ENCODE measurements at places on chromosomes 1 and 21.

DNA sequence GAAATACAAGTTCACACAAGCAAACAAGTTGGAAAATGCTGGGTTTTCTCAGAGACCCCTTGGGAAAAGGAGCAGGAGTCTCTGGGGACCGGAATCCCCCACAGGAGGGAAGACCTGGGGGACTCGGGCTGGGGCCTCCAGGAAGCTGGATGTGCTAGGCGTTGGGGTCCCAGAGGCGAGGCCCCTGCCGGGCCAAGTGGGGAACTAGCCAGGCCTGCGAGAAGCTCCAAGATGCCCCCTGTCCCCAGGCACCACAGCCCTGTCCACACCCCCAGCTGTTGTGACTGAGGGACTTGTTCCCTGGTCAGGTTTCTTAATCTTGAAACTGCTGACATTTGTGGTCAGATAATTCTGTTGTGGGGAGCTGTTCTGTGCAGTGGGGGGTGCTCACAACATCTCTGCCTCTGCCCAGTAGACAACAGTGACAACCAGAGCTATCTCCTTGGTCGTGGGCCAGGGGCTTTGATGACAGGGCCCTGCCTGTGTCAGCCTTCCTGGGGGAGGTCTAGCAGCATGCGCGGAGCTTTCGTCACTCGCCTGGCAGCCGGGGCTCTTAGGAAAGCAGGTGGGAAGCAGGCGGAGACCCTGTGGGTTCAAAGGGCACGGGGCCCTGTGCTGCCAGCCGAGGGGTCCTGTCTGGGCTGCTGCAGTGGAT is 126.4 kb upstream of the ARHGEF16 start:
- no peak for DNase-seq

- DNase-seq: no peak
Observed at GRCh38 chr21:46328151-46328550, 4.2 kb downstream of the PCNT start.

DNA sequence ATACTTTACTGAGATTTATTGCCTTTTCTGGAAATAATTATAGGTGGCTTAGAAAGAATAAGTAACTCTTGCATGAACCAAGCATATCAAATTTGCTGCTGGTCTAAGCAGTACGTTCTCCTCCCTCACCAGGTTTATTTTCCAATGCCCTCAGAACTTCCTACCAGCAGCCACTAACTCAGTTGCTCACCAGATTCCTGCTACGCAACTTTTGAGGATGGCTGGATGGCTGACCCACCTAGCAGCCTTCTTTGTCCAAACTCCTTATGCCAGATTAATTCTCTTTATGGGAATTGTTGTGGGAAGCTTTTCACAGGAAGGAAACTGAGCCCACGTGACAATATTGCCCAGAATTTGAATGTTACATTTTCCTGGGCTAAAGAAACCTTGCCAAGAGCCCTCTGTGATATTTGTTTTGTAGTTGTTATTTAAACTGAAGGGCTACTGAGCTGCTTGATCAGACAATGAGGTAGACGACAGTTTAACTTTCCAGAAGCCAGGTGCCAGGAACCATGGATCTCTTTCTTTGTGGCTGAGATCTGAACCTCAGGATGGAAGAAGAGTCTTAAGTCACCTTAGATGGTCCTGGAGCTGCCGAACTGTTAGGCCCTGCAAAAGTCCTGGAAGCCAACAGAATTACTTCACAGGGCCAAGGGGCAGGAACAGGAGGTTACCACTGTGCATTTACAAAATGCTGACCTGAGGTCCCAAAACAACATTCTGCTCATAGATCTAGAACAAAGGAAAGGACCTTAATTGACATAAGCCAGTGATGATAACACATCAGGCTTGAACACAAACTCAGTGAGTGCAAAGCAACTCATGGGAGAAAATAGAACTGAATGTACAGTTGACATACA is 85.5 kb upstream of the ATP1A1 start:
- no peak for DNase-seq

- DNase-seq: no peak
Observed at GRCh38 chr1:183379951-183380350, 38.2 kb downstream of the NMNAT2 start.

DNA sequence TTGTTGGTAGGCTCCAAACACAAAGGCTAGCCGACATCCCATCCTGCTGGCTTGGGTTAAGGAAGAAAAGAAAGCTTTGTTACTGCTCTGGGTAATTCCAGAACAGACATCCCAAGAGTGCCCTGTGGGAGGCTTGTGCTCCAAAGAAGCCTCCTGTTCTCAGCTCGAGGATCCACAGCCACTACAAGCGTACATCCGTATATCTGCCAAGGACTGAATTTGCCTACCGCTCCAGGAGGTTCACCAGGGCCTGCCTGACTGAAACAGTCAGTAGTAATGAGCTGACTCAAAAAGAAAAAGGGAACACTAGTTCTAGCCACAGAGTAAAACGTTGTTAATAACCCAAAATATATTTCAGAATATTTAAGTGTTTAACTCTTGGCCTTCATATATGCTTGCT is 24.8 kb upstream of the MUTYH start:
- DNase-seq: peak; percentile 23

- no peak for DNase-seq
Observed at GRCh38 chr1:182723200-182723599, 38.8 kb upstream of the RGS8 start.

GRCh38 chr1:209505044-209505443 is 78.5 kb upstream of the CAMK1G start:
- no peak for DNase-seq

- DNase-seq: no peak
Observed at GRCh38 chr1:246157516-246157915, 349.6 kb downstream of the SMYD3 start.

DNA sequence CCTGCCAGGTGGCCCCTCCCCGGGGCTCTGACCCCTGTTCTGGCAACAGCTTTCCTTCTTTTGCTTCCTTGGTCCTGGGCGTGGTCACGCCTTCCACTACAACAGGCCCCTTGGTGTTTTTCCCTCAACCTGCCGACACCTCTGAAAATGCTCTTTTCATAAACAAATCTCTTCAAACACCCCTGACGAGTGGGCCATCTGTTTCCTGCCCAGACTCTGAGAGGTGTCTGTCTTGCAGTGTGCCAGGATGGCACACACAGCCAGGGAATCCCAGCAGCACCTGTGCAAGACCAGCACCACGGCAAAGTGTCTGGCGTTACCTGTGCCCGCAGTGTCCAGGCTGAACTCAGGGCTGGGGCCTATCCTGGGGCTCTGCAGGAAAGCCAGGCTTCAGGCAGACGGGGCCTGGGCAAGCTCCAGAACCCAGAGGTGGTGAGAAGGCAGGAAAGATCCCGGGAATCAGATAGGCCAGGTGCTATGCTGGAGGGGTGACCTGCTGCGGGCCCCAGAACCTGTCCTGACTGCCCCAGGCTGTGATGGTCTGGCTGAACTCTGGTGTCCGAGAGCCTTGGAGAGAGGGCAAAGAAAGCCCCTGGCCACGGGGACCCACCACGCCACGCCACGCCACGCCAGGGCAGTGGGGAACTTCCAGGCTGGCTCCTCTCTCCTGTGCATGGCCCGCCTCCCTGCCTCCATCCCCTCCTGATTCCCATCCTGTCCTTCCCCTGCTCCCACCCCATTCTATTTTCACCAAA is 88.9 kb downstream of the SIK1 start:
- DNase-seq: peak; percentile 75

DNA sequence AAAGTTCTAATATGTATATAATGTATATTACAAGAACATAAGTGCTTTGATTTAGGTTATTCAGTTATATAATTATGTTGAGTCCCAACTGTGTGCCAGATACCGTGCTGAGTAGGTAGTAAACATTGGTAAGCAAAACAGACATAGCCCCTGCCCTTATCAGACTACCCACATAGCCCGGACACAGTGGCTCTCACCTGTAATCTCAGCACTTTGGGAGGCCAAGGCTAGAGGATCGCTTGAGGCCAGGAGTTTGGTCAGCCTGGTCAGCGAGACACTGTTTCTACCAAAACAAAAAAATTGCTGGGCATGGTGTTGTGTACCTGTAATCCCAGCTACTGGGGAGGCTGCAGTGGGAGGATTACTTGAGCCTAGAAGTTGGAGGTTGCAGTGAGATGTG is 30.7 kb downstream of the RNF11 start:
- DNase-seq: no peak

DNA sequence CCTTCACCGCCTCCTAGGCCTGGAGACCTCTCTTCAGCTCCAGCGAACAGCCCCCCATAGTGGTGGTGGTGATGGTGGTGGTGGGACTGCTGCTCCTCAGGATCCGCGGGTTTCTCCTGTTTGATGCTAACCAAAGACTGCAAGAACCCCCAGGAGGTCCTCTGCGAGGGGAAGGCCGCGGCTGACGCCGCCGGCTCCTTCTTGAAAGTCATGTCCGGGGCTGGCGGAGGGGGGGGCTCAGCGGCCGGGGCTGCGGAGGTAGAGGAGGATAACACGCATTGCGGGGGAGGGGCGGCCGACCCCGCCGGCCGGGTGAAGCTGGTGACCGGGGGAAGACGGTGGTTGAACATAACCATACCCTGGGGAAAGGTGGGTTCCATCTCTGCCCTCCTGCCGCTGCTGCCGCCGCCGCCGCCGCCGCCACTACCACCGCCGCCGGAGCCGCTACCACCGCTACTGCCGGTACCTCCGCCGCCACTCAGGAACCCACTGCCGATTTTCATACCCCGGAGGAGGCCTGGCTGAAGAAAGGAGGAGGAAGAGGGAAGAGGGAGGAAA is 554 bp downstream of the ZNF281 start:
- DNase-seq: peak; percentile 64

DNA sequence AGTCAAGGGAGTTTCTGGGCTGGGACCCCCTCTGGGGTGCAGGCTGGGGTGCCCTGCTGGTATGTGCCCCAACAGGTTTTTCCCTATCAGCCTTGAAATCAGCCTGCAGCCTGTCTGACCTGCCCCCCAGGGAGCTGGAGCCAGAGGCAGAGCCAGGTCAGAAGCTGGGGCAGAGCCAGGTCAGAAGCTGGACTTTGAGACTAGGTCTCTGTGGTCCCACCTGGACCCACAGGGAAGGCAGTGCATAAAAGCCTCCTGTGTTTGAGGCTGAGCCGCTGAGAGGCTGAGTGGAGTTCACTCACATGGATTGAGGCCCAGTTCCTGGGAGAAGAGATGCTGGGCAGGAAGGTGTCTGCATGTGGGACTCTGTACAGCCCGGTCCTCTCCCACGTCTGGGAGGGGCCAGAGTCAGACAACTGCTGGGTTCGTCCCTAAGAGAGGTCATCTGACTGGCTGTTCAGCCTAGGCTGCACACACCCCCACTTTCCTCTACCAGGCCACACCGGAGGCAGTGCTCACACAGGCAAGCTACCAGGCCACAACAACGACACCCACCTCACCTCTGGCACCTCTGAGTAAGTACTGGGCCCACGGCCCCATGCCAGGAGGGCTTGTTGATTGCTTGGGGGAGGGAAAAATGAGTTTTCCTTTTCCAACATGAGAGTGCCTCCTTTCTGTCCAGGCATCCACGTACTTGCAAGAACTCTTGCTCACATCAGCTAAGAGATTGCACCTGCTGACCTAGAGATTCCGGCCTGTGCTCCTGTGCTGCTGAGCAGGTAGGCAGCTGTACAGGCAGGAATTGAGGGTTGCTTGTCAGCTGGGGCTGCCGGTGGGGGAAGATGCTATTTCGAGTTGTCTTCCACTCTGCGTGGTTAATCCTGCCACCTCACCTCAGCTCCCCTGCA is at the start of gene ANXA9:
Gene ANXA9, plus strand, starts transcription at position 488 of the 908 bp plus-strand sequence. CDS start 814 bp downstream, outside the sequence.
- DNase-seq: no peak

- DNase-seq: no peak
Observed at GRCh38 chr1:150362721-150363425, 1.1 kb upstream of the RPRD2 start.

DNA sequence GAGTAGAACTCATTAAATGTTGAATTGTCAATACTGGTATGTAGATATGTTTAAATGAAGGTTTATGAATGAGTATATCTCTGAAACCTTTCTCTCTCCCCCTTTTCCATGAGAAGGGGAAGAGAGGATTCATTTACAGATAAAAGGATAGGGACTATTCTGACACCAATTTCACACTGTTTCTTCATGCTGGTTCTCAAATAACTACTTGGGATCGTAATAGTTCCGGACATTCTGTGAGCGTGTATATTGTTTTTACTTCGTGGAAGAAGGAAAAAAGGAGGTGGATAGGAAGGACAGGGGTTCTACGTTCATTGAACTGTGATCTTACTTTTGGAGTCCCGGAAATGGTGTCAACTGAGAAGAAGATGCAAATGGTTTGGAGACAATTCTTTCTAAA is 284.2 kb downstream of the GRIK1 start:
- DNase-seq: no peak

- no peak for DNase-seq
Observed at GRCh38 chr1:15684042-15684461, at the start of gene PLEKHM2. Gene PLEKHM2, plus strand, starts transcription at chr1:15684320. Its CDS starts 239 bp downstream, at chr1:15684559.

- no peak for DNase-seq
Observed at GRCh38 chr1:246801241-246802020, 77.2 kb downstream of the SCCPDH start.

DNA sequence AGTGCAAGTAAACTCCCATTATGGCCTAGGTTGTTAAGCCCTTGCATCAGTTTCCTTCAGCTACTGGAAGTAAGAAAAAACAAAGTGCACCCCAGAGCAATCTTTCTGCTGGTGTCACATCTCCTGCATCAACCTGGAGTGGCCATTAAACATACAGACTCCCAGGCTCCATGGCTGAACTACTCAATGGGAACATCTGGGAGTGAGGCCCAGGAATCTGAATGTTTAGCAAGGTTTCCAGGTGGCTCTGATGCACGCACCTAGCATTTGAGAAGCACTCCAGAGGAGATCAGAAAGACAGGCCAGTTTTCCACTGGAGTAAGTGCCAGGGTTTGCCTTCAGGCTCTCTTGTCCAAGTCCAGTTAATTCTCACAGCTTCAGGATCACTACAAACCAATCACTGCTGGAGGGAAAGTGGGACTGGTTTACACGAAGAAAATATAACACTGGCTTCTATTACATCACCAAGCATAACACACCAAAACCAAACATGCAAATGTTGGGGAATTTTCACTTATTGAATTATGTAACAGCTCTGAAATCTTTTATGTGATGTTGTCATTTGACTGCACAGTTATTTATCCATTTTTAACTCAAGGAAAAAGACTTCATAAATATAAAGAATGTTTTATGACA is 22.3 kb upstream of the ABCA4 start:
- no peak for DNase-seq

GRCh38 chr1:28050776-28051175 is 37.6 kb downstream of the EYA3 start:
- no peak for DNase-seq

DNA sequence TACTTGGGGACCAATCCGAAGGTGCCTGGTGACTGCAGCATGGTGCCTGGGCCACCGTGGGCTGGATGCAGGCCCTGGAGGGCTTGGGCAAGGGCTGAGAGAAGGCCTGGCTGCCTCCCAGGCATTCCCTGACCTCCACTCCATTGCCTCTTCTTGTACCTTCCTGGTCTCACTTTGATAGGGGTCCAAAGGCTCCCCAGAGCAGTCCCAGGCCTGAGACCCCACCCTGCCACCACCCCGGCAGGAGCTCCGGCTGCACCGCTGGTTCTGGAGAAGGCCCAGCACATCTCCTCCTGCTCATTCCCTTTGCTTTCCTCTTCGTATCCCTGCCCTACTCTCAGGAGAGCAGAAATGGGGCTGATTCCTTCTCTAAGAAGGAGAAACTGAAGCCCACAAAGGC is 133.3 kb upstream of the IPO9 start:
- no peak for DNase-seq

- DNase-seq: no peak
Observed at GRCh38 chr1:91201176-91201575, 179.3 kb upstream of the ZNF644 start.

All from C1 segment of cervical spinal cord (tissue), 14 donors.